ENCODE measurements at places on chromosomes 16 and 17.

DNA sequence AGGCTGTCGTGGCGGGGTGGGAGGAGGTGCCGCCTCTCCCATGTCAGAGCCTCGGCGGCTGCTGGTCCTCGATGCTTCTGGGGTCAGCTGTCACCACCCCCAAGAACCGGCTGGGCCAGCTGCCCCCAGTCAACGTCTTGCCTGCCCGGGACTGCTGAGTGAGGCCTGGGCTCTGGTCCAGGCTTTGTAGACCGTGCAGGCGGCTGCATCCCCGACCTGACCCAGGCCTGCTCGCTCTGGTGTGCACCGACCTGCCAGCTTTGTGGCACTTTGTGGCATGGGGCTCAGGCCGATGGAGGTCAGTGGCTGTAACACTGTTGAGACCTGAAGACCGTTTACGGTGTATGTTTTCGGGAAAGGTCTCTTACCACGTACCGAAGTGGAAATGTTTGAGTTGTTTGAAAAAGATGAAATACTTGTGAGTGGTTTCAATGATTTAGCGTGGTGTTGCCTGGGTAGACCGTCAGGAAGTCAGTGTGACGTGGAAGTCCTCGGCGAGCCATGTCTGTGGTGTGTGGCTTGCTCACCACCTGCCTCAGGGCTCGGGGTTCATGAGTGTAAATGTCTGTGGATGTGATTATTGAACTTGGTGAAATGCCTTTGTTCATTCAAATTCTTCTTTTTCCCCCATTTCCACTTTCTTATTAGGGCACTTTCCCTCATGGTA, 53.2 kb upstream of the ZNF750 start:
- DNase-seq, result no peak

DNA sequence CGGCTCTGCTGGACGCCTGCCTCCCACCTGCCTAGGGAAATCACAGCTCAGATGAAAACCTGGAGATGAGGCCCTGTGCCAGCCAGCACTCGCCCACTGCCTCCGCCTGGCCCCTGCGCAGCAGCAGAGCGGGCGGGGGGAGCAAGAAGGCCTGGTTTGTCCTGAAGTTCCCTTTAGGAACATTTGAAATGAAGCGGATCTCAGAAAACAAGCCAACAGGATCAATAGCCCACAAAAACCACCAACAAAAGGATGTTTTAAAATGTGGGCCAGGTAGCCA, 48.0 kb downstream of the RBFOX3 start:
- no peak for DNase-seq

- DNase-seq, result peak; percentile 15
Measured at GRCh38 chr17:70938336-70938735, 769.0 kb downstream of the KCNJ2 start.

DNA sequence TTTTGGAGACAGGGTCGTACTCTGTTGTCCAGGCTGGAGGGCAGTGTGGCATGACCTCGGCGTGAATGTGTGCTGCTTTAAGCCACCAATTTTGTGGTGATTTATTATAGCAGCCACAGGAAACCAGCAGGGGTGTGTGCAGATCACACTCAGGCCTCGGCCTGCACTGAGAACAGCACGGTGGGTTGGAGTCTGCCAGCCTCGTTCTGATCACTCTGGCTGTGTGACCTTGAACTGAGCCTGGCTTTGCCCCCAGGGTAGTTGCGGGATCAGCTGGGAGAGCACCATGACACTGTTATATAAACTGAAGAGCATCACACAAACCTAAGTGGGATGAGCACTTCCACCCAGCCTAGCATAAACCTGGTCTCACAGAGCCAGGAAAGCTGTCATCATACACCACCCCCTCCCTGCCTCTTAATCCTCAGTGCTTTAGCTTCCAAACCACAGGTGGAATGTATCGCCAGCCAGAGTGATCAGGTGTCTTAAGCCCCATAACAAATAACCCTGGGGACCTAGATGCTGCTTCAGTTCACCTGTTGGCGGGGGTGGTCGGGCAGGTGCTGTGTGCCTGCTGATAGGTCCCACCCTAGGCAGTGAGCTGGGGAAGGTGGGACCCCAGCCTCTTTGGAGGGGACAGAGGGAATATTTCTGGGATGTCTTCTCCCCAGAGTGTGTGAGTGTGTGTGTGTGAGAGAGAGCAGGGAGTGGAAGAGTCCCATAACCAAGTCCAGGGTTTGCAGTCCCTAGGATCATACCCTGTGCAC, 28.6 kb upstream of the NDRG4 start:
- DNase-seq, result peak; percentile 34

DNA sequence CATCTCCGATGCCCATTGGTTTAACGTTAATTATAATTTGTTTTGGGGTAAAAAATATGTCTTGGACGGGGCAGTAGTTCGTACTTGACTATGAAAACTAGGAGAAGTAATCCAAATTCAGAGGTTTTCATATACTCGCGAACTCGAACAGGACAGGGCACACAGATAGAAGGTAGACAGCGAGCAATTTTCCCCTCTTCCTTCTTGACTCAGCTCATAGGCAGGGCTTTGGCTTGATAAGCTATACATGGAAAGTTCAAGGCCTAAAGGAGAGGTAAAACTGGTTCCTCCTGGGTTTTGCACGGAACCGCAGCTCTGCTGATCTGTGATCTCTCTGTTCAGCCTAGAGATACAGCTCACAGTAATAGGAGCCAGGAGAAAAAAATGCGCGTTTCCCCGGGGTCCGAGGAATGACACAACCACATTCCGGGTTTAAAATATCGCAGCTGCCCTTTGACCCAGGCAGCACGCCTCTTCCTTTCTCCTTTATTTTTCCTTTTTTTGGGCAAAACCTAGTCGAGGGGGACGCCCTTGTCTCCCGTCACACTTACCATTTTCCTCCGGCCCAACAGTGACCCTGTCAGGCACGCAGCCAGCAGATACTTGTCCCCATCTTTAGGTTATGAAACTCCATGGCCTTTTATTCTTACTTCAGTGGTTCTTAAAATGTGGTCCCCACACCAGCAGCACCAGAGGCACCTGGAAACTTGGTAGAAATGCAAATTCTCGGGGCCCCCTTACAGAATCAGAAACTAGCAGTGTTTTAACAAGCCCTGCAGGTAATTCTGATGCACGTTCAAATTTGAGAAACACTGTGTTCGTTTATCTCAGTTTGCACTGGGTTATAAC, 1.7 kb upstream of the LASP1 start:
- no peak for DNase-seq

DNA sequence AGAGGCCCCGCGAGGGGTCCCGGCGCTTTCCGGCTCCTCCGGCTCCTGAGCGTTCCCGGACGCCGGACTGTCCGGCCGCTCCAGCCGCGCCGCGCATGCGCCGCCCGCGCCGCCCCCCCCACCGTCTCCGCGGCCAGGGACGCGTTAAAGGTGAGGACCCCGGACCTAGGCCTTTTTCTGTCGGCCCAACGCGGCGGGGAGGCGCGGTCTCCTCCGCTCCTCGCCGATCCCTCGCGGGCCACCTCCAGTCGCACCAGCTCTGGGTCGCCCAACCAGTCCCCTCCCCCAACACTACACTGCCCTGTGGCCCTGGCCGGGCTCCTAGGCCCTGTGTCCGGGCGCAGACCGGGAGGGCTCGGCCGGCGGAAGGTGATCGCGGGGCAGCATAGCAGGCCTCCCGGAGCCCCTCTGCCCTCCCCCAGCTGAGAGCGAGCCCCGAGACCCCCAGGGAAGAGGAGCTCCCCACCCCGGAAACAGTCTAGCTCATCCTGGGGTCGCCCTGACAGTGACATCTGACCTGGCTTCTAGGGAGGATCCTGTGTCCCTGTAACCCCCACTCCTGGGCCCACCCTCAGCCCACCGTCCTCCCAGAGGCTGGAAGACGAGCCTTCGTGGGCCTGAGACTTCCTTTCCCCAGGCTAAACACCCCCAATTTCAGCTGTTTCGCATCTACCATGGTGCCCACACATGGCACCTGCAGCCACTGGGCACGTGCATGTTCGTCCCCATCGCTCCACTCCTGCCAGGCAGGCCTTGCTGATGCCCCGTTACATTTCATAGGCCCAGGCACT, 14.7 kb upstream of the BCAR1 start:
- DNase-seq, result no peak

All from NCI-H2107 (cell line).